ENCODE measurements at places on chromosomes 2 and 18.

DNA sequence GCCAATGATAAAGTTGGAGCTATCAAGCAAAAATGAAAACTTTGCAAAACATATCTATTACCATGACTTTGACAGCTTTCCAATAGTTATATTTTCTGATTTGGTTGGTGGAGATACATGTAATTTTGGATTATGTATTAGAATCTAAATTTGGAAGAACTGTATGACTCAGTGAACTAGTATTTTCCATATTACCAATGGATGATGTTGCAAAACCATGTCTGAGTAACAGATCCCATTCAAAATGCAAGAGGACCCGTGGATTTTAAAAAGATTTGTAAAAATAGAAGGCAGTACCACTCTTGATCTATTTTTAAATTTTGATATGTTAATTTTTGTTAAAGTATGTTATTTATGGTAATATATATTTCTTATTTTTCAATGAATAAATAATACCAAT lies 83.0 kb downstream of the TAF4B start:
- no peak for DNase-seq

DNA sequence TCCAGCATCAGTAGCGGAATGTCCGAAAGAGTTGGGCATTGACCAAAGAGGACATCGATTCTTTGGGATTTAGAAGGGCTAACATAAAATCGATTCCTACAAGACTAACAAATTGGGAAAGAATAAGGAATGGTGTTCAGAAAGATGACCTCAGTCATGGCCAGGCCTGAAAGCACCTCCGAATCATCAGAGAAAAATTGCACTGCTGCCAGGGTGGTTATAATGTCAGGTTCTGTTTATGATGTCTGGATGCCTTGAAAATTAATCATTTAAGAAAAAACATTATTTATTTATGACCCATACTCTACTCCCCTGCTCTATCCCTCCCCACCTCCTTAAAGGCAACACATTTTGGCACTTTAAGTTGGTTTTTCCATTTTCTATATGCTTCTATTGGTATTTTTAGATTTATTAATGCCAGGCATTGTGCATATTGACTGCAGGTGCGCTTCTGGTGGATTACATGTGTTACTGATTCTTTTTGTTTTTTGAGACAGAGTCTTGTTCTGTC lies 104.7 kb downstream of the MYCN start:
- no peak for DNase-seq

- no peak for DNase-seq
These were observed 930.0 kb upstream of the KLHL29 start for GRCh38 chr2:22454826-22455485.

- DNase-seq: no peak
These were observed 22.5 kb downstream of the FAM210A start for GRCh38 chr18:13703899-13704298.

- no peak for DNase-seq
These were observed 141.1 kb downstream of the SP100 start for GRCh38 chr2:230557065-230557464.

GRCh38 chr18:72985686-72986085 lies 117.9 kb upstream of the NETO1 start:
- DNase-seq: no peak

DNA sequence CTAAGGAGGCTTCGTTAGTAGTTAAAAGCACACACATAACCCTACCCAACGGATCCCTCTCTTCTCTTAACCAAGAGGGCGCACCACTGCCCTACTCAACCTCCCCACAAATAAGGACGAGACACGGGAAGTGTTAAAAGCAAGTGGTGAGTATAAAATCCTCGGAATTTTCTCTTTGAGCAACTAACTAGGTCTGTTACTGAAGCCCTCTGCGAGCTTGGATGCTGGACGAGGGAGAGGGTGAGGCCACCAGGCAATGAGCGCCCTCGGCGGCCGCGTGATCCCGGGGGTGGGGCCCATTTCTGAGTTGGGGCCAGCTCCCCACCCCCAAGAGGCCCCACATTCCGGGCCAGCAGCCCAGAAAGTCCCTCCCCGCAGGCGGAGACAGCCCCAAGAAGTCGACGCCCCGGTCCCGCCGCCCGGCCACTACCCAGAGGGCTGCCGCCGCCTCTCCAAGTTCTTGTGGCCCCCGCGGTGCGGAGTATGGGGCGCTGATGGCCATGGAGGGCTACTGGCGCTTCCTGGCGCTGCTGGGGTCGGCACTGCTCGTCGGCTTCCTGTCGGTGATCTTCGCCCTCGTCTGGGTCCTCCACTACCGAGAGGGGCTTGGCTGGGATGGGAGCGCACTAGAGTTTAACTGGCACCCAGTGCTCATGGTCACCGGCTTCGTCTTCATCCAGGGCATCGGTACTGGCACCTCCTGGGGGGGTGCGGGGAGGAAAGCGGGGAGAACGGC lies at the start of gene CYBRD1:
TSS of gene CYBRD1 (plus strand) at position 423 of the 736 bp plus-strand sequence. CDS start at position 495, 72 bp downstream.
- no peak for DNase-seq

- no peak for DNase-seq
These were observed 83.0 kb downstream of the RTN4 start for GRCh38 chr2:54967269-54967668.

DNA sequence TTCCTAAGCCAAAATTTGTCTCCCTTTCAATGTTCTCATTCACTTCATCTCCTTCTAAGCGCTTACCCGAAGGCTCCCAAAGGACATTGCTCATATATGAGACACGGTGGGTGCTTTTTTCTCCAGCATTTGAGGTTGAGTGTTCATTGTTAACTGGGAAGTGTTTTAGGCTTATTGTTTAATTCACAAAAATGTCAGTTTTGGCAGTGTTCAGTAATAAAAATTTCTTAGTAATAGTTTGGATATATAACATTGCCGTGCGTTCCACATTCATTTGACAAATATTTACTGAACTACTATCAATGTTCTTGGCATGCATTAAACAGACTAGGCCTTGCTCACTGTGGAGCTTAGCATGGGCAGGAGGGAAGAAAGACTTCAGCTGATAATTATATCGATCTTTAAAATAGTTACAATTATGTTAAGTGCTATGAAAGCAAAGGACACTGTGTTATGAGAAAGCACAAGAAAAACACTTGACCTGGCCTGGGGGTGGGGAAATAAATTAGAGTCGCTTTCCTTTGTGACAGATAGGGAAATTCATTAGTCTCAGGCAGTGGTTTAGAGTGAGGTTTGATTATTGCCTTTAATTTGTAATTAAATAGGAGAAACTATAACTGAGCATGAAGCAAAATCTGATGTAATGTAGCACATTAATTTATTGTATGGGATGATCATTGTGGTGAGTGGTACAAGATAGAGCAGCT lies 82.2 kb upstream of the DOCK10 start:
- no peak for DNase-seq

DNA sequence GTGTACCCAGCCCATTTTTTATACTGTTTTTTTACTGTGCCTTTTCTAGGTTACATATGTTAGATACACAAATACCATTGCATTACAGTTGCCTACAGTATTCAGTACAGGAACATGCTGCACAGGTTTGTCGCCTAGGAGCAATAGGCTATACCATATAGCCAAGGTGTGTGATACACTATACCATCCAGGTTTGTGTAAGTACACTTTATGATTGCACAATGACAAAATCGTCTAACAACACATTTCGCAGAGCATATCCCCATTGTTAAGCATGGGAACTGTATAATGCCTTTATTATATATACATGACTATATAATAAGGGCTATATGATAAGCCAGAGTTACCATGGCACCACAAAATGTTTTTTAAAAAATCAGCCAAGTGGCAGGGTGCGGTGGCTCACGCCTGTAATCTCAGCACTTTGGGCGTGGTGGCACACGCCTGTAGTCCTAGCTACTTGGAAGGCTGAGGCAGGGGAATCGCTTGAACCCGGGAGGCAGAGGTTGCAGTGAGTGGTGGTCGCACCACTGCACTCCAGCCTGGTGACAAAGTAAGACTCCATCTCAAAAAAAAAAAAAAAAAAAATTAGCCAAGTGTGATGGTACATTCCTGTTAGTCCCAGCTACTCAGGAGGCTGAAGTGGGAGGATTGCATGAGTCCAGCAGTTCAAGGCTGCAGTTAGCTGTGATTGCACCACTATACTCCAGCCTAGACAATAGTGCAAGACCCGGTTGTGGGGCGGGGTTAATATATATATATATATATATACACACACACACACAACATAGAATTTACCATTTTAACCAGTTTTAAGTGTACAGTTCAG lies 2.8 kb upstream of the CENPA start:
- no peak for DNase-seq

DNA sequence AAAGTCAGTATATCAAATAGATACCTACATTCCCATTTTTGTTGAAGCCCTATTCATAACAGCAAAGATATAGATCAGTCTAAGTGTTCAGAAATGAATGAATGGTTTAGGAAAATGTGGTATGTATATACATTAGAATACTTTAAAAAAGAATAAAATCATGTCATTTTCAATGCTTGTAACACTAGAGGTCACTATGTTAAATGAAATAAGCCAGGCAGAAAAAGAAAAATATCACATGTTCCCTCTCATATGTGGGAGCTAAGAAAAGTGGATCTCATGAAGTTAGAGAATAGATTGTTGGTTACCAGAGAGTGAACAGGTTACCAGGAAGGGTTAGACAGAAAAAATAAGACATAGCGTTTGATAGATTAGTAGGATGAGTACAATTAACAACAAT lies 1111.0 kb upstream of the SLC39A10 start:
- no peak for DNase-seq

- DNase-seq: no peak
These were observed 316.4 kb upstream of the ID2 start for GRCh38 chr2:8365331-8365910.
